ENCODE measurements at places on chromosomes 2 and 18. TPM values are rescaled to one million over a fixed set of nuclear protein-coding genes. Genes with fewer than 3 reads are reported as not detected.

Gene GAREM2
- 1.2 TPM for polyA plus RNA-seq

Gene TRABD2A
- polyA plus RNA-seq, result 2.1 TPM

Gene FAM110C
- 8.3 TPM for polyA plus RNA-seq

Gene CNGA3
- not detected for polyA plus RNA-seq

Gene POTEJ
- not detected for polyA plus RNA-seq

Gene KCMF1
- 21.0 TPM for polyA plus RNA-seq

Gene CAVIN2
- 17.9 TPM for polyA plus RNA-seq

Gene CD28
- polyA plus RNA-seq, result 0.37 TPM

Gene ADD2
- not detected for polyA plus RNA-seq

Gene CYP27C1
- polyA plus RNA-seq, result not detected

Gene SMIM21
- not detected for polyA plus RNA-seq

Gene POU3F3
- polyA plus RNA-seq, result 31.4 TPM

Gene CCDC93
- 6.7 TPM for polyA plus RNA-seq

Gene CYP20A1
- polyA plus RNA-seq, result 11.6 TPM

Gene POTEI
- polyA plus RNA-seq, result not detected

Gene PARD6G
- polyA plus RNA-seq, result 10.7 TPM

Gene KIAA1328
- 2.7 TPM for polyA plus RNA-seq

Gene ADRA2B
- 4.8 TPM for polyA plus RNA-seq

Gene CHRND
- polyA plus RNA-seq, result not detected

Gene ELMOD3
- 17.0 TPM for polyA plus RNA-seq

Gene GDF7
- polyA plus RNA-seq, result 1.8 TPM

Gene EVA1A
- 32.4 TPM for polyA plus RNA-seq

Gene KCNG3
- 0.19 TPM for polyA plus RNA-seq

Gene UCN
- polyA plus RNA-seq, result 1.3 TPM

Gene MEX3C
- polyA plus RNA-seq, result 9.5 TPM

Gene ETAA1
- 7.6 TPM for polyA plus RNA-seq

Gene CAPN14
- polyA plus RNA-seq, result 0.22 TPM

Gene INPP5D
- 2.6 TPM for polyA plus RNA-seq

Gene GRHL1
- polyA plus RNA-seq, result 2.3 TPM

Gene IL36G
- 1.7 TPM for polyA plus RNA-seq

Gene COPS7B
- 21.9 TPM for polyA plus RNA-seq

Gene PPM1B
- polyA plus RNA-seq, result 19.8 TPM

Gene KATNAL2
- polyA plus RNA-seq, result 13.4 TPM

Gene ZNF385B
- 5.9 TPM for polyA plus RNA-seq

Gene WDR35
- polyA plus RNA-seq, result 6.0 TPM

Gene CYP26B1
- 3.1 TPM for polyA plus RNA-seq

Gene ATIC
- polyA plus RNA-seq, result 101 TPM
